ENCODE measurements at places on chromosomes 16 and 17. TPM values are rescaled to one million over a fixed set of nuclear protein-coding genes. Genes with fewer than 3 reads are reported as not detected.

Gene KCNH6
- total RNA-seq: not detected

- H3K36me3 ChIP-seq: peaks cover 32% of the 10 kb centered on the region
- no peaks in the 10 kb centered on the region for H3K4me1 ChIP-seq
- DNase-seq: no peak
- H3K27ac ChIP-seq: no peak overlapping the region
- no peak overlapping the region for H3K4me3 ChIP-seq
These were observed 74.5 kb downstream of the SEC14L1 start for GRCh38 chr17:77215281-77215680.

Gene PRKCB
- total RNA-seq: 96.5 TPM

GRCh38 chr17:45973946-45974859 is 24.8 kb upstream of the STH start:
- no peak overlapping the region for H3K27ac ChIP-seq
- no peak for DNase-seq
- H3K27me3 ChIP-seq: no peaks in the 10 kb centered on the region
- no peak overlapping the region for H3K4me3 ChIP-seq
- H3K36me3 ChIP-seq: no peaks in the 10 kb centered on the region

GRCh38 chr17:57782062-57782490 is 37.0 kb upstream of the CCDC182 start:
- no peak overlapping the region for H3K4me3 ChIP-seq
- DNase-seq: no peak
- peaks cover 8% of the 10 kb centered on the region for H3K4me1 ChIP-seq
- no peak overlapping the region for H3K27ac ChIP-seq
- peaks cover 6% of the 10 kb centered on the region for H3K27me3 ChIP-seq

Gene GRN
- 48.7 TPM for total RNA-seq

GRCh38 chr17:40025991-40026815 is 11.0 kb downstream of the CSF3 start:
- peak; percentile 45 for DNase-seq
- peaks cover 19% of the 10 kb centered on the region for H3K4me1 ChIP-seq
- no peak overlapping the region for H3K27ac ChIP-seq
- no peaks in the 10 kb centered on the region for H3K27me3 ChIP-seq

Gene RCVRN
- total RNA-seq: not detected

DNA sequence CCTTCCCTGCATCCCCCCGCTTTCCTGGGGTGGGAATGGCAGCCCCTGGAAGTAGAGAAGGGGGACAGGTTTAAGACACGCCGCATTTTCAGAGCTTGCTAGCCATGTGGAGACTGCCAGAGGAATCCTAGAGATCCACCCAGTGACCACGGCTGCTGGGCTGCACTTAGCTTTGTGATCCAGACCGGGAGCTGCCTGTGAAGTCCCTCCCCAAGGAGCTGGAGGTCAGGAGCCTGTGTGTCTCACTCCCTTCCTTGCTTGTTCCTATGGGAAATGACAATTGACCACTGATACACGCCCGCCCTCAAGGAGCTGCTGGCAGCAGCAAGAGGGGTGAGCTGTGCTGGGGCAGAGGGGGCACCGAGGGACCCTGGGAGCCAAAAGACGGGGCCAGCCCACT is 73.7 kb downstream of the SREBF1 start:
- H3K27ac ChIP-seq: no peak overlapping the region
- no peak overlapping the region for H3K4me3 ChIP-seq
- no peaks in the 10 kb centered on the region for H3K27me3 ChIP-seq
- peaks cover 11% of the 10 kb centered on the region for H3K4me1 ChIP-seq

GRCh38 chr17:45127548-45128300 is 4.6 kb downstream of the PLCD3 start:
- H3K4me1 ChIP-seq: no peaks in the 10 kb centered on the region
- DNase-seq: no peak

DNA sequence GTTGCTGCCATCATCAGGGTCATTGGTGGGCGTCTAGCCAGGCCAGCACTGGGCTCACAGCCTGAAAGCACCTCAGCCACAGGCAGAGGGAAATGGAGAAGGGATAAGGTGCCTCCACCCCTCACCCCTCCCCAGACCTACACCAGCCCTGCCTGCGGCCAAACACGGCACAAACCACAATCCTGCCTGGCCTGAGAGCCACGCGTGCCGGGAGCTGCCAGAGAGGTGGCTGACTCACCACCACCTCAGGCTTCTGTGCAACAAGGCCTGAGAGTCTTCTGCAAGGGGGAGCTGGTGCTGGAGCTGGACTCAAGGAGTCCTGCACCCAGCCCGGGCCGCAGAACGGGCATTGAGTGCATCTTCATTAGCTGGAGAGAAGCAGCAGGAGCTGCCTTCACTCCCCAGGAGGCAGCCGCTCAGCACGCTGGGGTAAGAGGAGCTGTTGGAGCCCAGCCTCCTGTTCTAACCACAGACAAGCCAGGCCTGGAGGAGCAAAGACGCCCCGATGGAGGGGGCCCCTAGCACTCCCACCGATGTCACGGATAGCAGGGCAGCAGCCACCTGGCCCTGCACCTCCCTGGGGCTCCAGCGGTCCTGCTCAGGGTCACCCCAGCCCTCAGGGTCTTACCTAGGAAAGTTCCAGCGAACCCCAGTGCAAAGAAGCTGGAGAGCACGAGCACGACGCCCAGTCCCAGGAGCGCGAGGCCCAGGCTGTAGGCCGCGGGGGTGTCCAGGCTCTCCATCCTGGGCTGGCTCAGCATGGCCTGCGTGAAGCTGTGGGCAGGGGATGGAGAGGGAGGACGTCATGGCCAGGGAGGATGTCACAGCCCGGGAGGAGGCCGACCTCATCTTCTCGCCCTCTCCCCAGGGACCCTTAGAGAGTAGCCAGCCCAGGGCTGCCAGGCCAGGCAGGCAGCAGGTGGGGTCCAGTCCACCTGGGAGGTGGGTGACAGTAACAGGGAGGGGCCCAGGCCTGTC is 16.0 kb upstream of the RASD1 start:
- no peaks in the 10 kb centered on the region for H3K4me1 ChIP-seq
- no peak overlapping the region for H3K4me3 ChIP-seq
- no peak overlapping the region for H3K27ac ChIP-seq
- no peaks in the 10 kb centered on the region for H3K27me3 ChIP-seq
- no peak for DNase-seq
- no peaks in the 10 kb centered on the region for H3K36me3 ChIP-seq

- no peaks in the 10 kb centered on the region for H3K4me1 ChIP-seq
- H3K27ac ChIP-seq: no peak overlapping the region
- DNase-seq: no peak
These were observed 234.6 kb upstream of the MON1B start for GRCh38 chr16:76956394-76956793.

DNA sequence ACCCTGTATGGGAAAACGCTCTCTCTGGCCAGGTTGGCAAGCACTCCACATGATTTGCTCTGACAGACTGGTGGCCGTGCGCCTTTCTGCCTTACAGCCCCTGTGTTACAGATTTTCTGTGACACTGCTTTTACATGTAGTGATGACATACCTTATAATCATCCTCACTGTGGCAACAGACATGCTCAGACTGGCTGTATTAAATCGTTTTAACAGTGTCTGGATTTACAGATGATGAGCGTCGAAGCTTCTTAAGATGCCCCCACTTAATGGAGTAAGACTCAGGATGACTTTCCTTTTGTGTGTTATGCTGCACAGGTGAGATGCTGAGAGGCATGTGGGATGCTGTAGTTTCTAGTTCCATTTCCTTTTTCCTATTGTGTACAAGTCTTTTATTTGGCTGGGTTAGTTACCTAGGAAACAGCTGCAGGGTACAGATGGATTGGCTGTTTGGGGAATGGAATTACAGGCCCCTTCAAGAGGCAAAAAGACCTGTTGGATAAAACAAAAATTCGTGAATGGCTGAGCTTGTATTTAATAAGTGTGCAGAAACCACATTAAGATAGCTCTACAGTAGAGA is 20.9 kb upstream of the VWA3A start:
- no peak overlapping the region for H3K4me3 ChIP-seq
- H3K4me1 ChIP-seq: no peaks in the 10 kb centered on the region
- no peaks in the 10 kb centered on the region for H3K27me3 ChIP-seq
- no peak overlapping the region for H3K27ac ChIP-seq

DNA sequence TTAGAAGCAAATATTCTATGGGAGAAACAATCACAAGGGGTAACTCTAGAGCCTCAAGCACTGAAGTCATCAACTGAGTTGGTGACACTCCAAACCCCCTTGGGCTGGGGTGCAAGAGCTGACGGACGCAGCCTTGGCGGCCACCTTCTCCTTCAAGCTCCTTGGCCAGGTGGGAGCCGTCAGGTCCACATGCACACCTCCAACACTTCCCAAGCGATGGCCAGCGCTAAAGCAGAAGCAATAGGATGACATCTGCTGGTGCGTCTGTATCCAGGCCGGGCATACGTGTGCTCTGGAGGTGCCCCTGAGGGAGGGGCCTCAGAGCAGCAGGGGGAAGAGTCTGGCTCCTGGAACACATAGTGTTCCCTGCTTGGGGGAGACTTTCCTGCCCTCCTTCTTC is 12.2 kb upstream of the FOXJ1 start:
- peaks cover 27% of the 10 kb centered on the region for H3K4me1 ChIP-seq
- DNase-seq: no peak
- no peak overlapping the region for H3K4me3 ChIP-seq
- peaks cover 4% of the 10 kb centered on the region for H3K36me3 ChIP-seq
- H3K27me3 ChIP-seq: no peaks in the 10 kb centered on the region

Gene SCARF1
- 0.71 TPM for total RNA-seq

Gene MYO1C
- total RNA-seq: 36.9 TPM

DNA sequence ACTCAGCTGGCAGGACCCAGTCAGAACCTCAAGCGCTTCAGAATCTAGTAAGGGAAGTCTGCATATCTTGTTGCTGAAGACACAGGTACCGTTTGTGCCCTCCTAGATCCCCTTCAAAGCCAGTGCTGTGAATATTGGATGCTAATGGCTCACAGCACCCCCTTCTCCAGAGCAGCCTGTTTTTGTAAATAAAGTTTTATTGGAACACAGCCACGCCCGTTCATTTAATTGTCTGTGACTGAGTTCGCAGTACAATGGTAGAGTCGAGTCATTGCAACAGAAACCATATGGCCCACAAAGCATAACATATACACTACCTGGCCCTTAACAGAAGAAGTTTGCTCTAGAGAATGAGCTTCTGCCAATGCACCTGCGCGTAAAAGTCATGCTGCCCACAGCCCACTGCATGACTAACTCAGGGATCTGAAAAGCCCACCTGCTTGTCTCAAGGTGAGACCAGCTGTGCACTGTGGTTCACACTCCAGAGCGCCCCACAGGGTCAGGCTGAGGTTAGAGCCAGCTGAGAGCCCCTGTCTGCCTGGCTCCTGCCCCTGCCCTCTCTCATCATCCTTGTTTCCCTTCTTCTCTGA is 48.8 kb downstream of the AIPL1 start:
- H3K4me3 ChIP-seq: no peak overlapping the region
- no peaks in the 10 kb centered on the region for H3K27me3 ChIP-seq
- H3K27ac ChIP-seq: no peak overlapping the region

Gene CCR7
- 152 TPM for total RNA-seq

DNA sequence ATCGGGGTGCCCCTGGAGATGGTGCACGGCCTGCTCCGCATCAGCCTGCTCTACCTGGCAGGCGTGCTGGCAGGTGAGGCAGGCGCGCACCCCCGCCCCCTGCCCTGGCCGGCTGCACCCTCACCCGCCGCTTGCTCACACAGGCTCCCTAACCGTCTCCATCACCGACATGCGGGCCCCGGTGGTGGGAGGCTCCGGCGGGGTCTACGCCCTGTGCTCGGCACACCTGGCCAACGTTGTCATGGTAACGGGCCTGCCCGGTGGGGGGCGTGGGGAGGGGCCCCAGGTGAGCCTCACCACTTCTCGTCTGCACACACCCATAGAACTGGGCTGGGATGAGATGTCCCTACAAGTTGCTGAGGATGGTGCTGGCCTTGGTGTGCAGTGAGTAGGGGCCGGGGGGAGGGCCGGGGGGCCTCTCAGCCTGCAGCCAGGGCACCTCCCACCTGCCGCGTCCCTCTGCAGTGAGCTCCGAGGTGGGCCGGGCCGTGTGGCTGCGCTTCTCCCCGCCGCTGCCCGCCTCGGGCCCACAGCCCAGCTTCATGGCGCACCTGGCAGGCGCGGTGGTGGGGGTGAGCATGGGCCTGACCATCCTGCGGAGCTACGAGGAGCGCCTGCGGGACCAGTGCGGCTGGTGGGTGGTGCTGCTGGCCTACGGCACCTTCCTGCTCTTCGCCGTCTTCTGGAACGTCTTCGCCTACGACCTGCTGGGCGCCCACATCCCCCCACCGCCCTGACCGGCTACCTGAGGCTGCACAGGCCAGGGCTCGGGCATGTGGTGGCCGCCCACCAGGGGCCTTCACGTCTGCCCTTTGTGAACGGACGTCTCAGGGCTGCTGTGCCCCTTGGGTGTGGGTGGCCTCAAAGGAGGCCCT is 2.1 kb downstream of the RHBDL1 start:
- peaks cover 8% of the 10 kb centered on the region for H3K36me3 ChIP-seq
- no peak overlapping the region for H3K27ac ChIP-seq
- H3K4me1 ChIP-seq: peaks cover 24% of the 10 kb centered on the region
- H3K27me3 ChIP-seq: no peaks in the 10 kb centered on the region
- no peak overlapping the region for H3K4me3 ChIP-seq

- peak overlapping the region; percentile 95 for H3K27ac ChIP-seq
- H3K27me3 ChIP-seq: no peaks in the 10 kb centered on the region
- DNase-seq: peak; percentile 69
- H3K4me3 ChIP-seq: peak overlapping the region; percentile 59
- peaks cover 35% of the 10 kb centered on the region for H3K4me1 ChIP-seq
These were observed 174.3 kb upstream of the TNRC6C start for GRCh38 chr17:77783991-77784820.

Gene SYT17
- total RNA-seq: not detected

Gene WDR45B
- 49.1 TPM for total RNA-seq

Gene FDXR
- 33.3 TPM for total RNA-seq

DNA sequence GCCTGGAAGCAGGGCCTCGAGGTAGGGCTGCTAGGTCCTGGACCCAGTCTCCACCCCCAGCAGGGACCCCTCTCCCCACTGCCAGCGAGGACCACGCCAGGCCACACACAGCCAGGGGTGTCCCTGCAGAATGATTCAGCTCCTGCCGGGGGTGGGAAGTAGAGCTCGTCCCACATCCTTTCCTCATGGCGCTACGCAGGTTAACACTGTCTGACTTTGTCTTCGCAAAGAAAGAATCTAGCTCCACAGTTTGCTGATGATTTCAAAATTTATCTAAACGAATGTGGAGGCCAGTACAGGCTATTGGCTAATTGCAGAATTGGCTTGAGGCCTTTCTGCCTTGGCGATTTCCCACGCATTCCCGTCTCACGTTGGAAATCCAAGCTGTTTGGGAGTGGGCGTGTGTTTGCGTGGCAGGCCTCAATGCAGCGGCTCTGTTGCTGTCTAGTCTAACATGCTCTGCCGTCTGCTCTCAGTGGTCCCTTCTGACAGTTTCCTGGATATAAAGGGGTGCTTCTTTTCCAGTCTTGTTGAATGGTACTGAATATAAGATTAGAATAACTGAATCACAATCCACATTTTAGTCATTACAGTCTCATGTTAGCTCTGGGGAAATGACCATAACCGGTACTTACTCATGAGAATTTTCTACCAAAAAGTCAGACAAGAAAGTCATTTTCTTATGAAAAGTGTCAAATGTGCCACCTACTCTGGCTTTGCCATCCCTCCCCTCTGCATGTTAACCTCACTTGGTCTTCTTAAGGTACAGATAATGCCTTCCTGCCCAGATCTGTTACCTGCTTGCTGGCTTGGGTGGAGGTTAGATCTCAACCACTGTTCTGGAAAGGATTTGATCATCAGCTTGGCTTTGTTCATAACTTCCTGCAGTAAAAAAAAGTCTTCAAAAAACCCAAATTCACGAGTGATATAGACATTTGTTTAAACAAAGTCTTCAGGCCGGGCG is 252.4 kb downstream of the NTN1 start:
- no peaks in the 10 kb centered on the region for H3K36me3 ChIP-seq
- H3K4me3 ChIP-seq: no peak overlapping the region
- H3K27ac ChIP-seq: no peak overlapping the region
- DNase-seq: no peak

Gene MGAT5B
- total RNA-seq: 0.46 TPM
